ENCODE measurements at places on chromosomes 2 and 18. TPM values are rescaled to one million over a fixed set of nuclear protein-coding genes. Genes with fewer than 3 reads are reported as not detected.

DOK6 gene
- total RNA-seq, result 0.32 TPM

DNA sequence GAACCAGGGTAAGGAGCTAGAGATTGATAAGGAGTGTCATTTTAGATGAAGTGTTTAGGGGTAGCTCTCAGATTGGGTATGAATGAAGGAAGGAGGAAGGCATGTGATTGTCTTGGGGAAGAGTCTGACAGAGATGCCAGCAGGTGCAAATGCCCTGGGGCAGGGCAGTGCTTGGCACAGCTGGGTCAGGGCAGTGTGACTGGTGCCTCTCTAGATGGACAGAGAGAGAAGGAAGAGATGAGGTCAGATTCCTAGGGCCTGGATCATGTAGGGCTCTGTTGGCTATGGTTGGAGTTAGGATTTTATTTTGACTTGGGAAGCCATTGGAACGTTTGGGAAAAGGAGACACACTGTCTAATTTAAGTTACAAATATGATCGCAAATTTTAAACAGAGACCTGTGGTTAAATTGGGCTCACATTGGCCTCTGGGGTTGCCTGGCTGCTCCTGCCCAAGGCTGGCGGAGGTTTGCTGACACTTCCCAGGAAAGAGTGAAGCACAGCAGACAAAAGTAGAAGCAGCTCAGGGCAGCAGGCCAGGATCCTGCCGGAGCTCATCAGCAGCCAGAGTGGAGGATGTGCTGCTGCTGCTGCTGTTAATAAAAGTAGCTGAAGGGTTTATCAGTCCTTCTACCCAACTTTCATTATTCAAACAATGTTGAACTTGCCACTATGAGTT lies 32.7 kb upstream of the FHL2 start:
- H3K27me3 ChIP-seq, result no peaks in the 10 kb centered on the region
- no peak overlapping the region for H3K27ac ChIP-seq
- no peak for DNase-seq
- no peak overlapping the region for H3K4me3 ChIP-seq
- H3K36me3 ChIP-seq, result no peaks in the 10 kb centered on the region

SYT4 gene
- total RNA-seq, result 2.9 TPM

MGAT4A gene
- 56.0 TPM for total RNA-seq

- no peaks in the 10 kb centered on the region for H3K36me3 ChIP-seq
- H3K4me1 ChIP-seq, result no peaks in the 10 kb centered on the region
- H3K27me3 ChIP-seq, result no peaks in the 10 kb centered on the region
- no peak overlapping the region for H3K27ac ChIP-seq
- no peak overlapping the region for H3K4me3 ChIP-seq
Observed at GRCh38 chr2:77363277-77363676, 158.9 kb downstream of the LRRTM4 start.

DNA sequence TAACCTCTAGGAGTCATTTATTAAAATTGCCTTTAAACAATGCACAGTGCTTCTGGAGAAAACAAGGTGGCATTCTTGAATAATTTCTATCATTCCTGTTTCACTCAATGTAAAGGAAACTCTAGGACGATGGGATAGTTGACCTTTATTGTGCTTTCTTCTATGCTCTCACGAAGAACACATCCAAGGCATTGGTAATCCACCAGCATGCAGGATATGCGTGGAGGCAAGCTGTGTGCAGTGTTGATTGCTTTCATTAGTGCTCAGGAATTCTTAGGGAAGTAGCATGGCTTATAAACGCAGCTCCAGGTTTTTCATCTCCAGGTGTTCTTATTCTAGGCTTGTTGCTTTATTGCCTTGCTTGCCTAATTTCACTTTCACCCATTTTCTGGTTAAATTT lies 58.4 kb upstream of the CAVIN2 start:
- H3K27ac ChIP-seq, result no peak overlapping the region
- no peak for DNase-seq
- no peaks in the 10 kb centered on the region for H3K4me1 ChIP-seq
- H3K4me3 ChIP-seq, result no peak overlapping the region
- H3K27me3 ChIP-seq, result no peaks in the 10 kb centered on the region
- H3K36me3 ChIP-seq, result no peaks in the 10 kb centered on the region

MLPH gene
- 15.2 TPM for total RNA-seq

CD302 gene
- 17.5 TPM for total RNA-seq

FAM237A gene
- not detected for total RNA-seq

DNA sequence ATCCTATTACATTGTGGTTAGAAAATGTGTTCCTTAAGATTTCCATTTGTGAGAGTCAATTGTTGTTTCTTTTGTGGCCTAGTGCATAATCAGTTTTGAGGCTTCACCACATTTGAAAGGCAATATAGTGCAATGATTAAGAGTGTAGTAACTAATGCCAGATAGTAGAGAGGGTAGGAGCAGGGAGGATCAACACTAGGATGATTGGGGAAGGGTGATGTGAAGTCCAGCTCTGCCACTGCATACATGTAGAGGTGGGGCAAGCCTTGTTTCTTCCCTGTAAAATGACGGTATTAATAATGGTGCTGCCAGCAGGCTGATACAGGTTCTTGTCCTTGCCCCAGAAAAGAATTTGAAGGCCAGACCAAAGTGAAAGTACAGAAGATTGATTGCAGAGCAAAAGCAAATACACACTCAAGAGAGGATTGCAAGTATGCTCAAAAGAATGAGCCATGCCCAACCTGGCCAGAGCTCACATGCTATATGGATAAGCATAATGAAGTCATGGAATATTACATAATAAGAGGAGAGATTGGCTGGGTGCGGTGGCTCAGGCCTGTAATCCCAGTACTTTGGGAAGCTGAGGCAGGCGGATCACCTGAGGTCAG lies 8.0 kb downstream of the SP100 start:
- DNase-seq, result peak; percentile 52
- peak overlapping the region; percentile 31 for H3K27ac ChIP-seq
- H3K4me1 ChIP-seq, result peaks cover 52% of the 10 kb centered on the region

- no peaks in the 10 kb centered on the region for H3K27me3 ChIP-seq
- no peak for DNase-seq
- H3K27ac ChIP-seq, result no peak overlapping the region
- no peak overlapping the region for H3K4me3 ChIP-seq
Observed at GRCh38 chr18:4060427-4061281, 394.5 kb downstream of the DLGAP1 start.

DNA sequence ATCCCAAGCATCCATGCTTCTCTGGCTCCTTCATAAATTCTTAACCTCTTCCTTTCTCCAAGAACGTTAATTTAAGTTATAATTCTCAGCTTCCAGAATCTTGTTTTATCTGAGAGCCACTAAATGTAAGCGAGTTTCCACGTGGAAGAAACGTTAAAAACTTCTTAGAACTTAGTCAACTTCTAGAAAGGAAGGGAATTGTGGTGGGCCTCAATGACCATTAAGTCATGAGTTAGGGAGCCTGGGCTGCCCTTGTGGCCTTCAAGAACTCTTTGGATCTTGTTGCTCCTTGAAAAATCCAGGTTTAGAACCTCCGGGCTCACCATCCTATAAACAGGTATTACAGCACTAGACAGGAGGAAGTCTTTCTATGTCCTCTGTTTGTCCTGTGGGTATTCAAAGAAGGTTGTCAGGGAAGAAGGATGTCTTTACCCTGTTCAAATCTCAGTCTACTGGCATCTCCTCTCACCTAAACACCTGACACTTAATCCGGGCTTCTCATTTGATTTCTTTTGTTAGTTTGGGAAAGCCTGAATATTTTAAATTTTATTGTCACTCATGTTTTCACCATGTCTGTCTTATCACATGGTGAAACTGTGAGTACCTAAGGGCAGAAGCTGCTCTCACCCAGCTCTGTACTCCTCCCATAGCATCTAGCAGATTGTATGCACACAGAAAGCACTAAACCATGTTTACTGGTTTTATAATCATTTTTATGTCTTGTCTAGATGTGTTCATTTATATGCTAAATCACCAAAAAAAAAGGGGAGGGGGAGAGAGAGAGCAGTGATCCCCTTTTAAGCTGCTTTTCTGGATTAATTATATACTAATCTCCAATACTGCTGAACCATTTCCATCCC lies 6.3 kb downstream of the RND3 start:
- H3K27ac ChIP-seq, result no peak overlapping the region
- peaks cover 8% of the 10 kb centered on the region for H3K4me1 ChIP-seq
- H3K36me3 ChIP-seq, result no peaks in the 10 kb centered on the region
- DNase-seq, result no peak
- H3K27me3 ChIP-seq, result no peaks in the 10 kb centered on the region

PDK1 gene
- total RNA-seq, result 5.5 TPM

DNA sequence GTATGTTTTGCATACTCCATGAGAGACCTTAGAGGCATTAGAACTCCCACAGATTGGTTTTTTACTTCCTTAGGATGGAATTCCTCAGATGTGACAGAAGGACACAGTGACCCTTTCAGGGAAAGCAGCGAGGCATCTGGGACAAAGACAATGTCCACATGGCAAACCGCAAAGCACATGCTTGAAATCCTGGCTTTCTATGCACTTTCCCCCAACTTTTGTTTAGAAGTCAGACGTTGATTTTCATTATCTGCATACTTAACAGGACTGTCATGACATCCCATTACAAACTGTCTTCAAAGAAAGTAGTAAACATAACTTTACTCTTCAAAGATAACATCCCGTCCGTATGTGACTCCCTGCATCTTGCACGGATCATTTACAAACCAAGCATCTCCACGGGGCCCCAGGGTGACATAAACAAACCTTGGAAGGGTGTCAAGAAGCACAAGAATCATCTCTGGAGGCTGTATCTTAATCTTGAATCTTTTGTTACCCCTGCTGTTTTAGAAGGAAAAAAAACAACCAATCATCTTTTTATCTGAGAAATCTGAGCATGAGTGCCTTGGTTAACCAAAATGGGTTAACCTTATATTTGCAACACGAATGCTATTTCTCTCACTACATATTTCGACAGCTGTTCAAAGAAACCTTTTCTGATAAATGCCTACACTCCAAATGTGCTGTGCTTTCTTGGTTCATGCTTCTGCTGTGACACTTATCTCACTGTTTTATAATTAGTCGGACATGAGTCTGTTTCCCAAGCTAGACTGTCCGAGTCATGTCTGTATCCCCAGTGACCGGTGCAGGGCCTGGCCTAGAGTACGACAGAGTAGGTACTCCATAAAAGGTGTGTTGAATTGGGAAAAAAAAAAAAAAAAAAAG lies 90.8 kb downstream of the CCBE1 start:
- H3K27me3 ChIP-seq, result no peaks in the 10 kb centered on the region
- no peaks in the 10 kb centered on the region for H3K4me1 ChIP-seq
- H3K4me3 ChIP-seq, result no peak overlapping the region
- no peak for DNase-seq
- H3K27ac ChIP-seq, result no peak overlapping the region

TIA1 gene
- 41.5 TPM for total RNA-seq

GRCh38 chr2:24359129-24360049 lies 947 bp downstream of the ITSN2 start:
- H3K36me3 ChIP-seq, result no peaks in the 10 kb centered on the region
- peak overlapping the region; percentile 99 for H3K4me3 ChIP-seq
- no peaks in the 10 kb centered on the region for H3K27me3 ChIP-seq

SCYGR1 gene
- total RNA-seq, result not detected

SP140L gene
- total RNA-seq, result 6.0 TPM

Measured in pancreas (tissue), 10 donors.